ENCODE measurements at places on chromosomes 4 and X.

- no peak for DNase-seq
These were observed at the start of gene HS3ST1 for GRCh38 chr4:11428231-11428898. TSS of gene HS3ST1 (minus strand) at chr4:11428894. CDS start at chr4:11400005, 28,889 bp downstream.

DNA sequence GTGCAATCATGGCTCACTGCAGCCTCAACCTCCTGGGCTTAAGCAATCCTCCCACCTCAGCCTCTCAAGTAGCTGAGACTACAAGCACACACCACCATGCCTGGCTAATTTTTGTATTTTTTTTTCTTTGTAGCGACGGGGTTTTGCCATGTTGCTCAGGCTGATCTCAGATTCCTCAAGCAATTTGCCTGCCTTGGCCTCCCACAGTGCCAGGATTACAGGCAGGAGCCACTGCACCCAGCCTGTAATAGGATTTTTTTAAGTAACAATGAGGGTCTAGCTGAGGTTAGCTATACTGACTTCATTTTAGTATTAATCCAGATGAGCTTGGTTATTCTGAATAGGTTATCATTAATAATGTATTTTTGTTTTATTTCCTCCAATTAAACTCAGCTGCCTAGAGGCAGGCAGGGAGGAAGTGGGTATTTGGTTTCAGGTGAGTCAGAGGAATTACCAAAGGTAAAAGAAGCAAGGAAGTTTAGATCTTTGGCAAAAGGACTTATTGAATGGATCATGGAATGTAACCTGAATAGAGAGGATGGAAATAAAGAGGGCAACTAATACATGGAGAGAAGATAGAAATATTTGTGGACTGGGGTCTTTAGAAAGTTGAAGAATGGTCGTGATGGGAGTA, 1023.3 kb upstream of the TENM3 start:
- no peak for DNase-seq

DNA sequence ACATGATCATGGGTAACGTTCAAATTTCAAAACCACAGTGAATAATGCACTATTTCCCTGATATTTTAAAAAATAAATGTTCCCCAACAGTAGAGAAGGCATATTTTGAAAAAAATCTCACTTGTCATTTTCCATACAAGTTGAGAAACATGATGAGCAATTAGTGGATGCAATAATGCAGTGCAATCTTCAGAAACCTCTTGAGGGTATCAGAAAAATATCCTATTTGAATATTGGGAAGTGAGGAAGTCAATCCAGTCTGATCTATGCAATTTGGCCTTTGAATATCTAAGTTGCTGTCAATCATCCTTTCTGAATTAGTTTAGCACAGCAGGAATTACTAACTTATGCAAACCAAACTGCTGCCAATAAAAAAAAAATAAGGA, 776.8 kb downstream of the PCDH18 start:
- no peak for DNase-seq

DNA sequence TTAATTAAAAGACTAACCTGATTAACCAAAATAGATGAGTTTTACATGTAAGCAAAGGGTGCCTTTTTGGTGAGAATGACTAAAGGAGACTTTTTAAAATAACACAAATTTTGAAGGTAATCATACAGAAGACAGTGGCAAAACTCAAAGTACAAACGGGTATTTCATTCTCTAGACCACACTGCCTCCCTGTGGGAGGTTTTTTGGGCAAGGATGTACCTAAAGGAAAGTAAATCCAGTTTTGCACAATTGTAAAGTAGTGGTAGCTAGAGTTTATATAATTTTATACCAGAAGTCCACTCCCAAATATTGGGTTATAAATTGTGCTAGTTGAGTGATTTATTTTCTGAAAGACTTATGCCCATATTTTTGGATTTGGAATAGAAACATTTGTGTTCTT, 201.0 kb downstream of the PAPSS1 start:
- DNase-seq, result peak; percentile 32

- DNase-seq, result peak; percentile 7
These were observed 18.7 kb upstream of the GLRB start for GRCh38 chr4:157057218-157057617.

- DNase-seq, result no peak
These were observed 3.7 kb downstream of the DOCK11 start for GRCh38 chrX:118499295-118499694.

DNA sequence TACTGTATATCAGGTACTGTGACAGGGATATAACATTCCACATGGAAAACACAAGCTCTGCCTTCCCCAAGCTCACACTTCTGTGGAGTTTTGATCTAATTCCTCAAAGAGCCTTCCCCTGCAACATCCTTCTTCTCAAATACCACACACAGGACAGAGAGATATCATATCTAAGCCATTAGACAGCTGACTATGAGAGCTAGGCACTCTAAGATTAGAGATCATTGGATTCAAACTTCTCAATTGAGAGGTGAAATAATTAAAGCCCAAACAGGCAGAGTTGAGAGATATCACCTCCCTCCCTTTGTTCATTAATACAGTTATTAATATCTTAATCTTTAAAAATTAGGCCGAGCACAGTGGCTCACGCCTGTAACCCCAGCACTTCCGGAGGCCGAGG, 25.0 kb downstream of the TEC start:
- DNase-seq, result no peak

- no peak for DNase-seq
These were observed 12.6 kb downstream of the TENT5D start for GRCh38 chrX:80432863-80433262.

- peak; percentile 3 for DNase-seq
These were observed 352.5 kb downstream of the GPM6A start for GRCh38 chr4:175459571-175459970.

GRCh38 chr4:169818063-169818679, 60.4 kb upstream of the HPF1 start:
- no peak for DNase-seq

DNA sequence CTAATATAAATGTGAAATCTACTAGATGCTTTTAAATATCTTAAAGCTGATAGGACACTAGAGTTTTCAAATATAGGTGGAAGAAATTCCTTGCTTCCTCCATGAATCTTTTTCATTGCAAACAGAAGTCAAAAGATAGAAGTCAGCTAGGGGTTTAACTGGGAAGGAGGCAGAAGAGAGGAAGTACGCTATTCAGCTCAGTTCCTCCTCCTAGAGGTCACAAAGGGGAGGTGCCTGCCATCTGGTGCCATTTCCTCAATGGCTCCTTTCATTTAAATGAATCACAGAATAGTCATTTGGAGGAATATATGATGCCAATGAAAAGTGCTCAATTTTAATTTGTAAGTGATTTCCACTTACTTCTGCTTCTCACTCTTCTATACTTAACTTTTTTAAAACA, 8.5 kb downstream of the COL25A1 start:
- no peak for DNase-seq

- DNase-seq, result peak; percentile 47
These were observed 15.3 kb downstream of the PLP1 start for GRCh38 chrX:103791826-103792485.

GRCh38 chr4:1246901-1247863, 1.7 kb downstream of the CTBP1 start:
- DNase-seq, result no peak

- DNase-seq, result peak; percentile 20
These were observed 25.9 kb upstream of the FGFR3 start for GRCh38 chr4:1767061-1767769.

GRCh38 chr4:122733787-122734120, 1.2 kb downstream of the BBS12 start:
- DNase-seq, result no peak

DNA sequence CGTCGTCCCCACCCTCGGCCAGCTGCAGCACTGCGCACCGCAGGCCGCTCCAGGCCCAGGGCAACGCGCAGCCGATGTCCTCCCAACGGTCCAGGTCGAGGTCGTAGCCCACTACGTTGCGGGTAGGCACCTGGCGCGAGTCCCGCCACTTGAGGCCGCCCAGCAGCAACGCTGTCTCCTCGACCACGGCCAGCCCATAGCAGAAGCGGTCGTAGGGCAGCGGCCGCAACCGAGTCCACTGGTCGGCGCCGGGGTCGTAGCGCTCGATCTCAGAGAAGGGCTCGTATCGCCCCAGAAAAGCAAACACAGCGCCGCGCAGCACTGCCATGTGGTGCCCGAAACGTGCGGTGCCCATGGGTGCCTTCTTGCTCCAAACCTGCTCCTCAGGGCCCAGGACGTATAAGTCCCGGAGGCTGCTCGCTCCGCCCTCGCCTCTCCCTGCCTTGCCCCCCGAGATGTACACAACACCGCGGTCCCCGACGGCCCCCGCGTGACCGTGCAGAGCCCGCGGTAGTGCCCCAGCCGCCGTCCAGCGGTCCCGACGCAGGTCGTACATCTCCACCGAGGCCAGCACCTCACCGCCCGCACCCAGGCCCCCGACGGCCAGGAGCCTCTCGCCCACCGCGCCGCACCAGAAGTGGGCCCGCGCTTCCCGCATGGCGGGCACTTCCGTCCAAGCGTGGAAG, 2.1 kb downstream of the KLHL34 start:
- DNase-seq, result no peak
